Activated CD4-positive, alpha-beta T cell treated with anti-CD3 and anti-CD28 coated beads, Interleukin-2, Interleukin-6, amounts not matched to agents 100 ng/mL and 50 ng/mL, durations not matched to agents 16 hours and 8 hours (primary cell): ENCODE measurements at places on chromosomes 2 and 18.

DNA sequence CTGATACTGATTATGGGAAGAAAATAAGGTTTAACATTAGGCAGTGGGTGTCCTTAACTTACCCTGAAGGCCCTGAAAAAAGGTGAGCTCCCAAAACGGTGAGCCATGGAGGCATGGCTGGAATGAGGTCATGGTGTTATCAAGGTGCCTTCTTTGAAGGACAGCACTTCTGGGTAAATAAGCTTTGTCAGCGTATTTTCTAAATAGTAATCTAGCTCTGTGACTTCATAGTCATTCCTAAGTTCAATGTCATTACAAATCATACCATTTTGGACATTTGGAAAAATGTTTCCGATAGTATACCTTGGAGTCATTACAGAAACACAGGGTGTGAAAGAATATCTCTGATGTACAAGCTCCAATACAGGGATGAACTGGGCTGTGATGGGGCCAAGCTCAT is 35.2 kb upstream of the CNGA3 start:
- DNase-seq: no peak

DNA sequence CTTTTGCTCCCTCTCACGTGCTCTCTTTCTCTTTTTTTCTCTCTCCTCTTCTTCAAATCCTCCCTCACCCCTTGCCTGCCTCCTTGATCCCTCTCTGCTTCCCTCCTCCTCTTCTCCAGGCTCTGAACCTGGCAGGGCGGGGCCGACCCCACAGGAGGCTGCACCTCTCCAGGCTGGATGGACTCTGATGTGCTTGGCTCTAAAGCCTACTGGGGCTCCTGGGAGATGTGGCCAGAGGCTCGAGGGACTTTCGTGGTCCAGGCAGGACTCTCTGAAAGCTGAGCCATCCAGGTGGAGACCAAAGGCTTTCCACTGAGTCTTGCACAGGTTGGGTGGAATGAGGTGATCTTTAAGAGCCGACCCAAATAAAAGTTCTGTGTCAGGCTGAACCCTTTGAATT is 25.4 kb downstream of the DYSF start:
- DNase-seq: no peak

GRCh38 chr2:165634855-165635254 is 159.2 kb downstream of the GALNT3 start:
- no peak for DNase-seq

DNA sequence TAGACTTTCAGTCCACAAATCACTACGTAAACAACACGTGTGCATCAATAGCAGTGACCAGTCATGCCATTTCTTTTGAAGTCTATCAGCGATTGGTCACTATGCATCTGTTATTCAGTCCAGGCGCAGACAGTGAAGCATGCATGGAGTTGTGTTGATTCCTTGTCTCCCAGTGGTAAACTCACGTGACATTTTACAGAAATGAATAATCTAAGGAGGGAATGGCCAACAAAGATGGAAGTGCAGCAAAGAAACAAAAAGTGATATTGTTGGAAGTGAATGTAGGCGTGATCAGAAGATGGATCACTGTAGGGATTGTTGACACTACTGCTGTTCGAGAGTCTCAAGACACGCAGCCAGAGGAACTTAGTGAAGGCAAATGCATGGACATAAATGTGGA is 317.8 kb upstream of the MGAT5 start:
- no peak for DNase-seq

- no peak for DNase-seq
These were observed 17.0 kb downstream of the VRK2 start for GRCh38 chr2:58063641-58064040.

DNA sequence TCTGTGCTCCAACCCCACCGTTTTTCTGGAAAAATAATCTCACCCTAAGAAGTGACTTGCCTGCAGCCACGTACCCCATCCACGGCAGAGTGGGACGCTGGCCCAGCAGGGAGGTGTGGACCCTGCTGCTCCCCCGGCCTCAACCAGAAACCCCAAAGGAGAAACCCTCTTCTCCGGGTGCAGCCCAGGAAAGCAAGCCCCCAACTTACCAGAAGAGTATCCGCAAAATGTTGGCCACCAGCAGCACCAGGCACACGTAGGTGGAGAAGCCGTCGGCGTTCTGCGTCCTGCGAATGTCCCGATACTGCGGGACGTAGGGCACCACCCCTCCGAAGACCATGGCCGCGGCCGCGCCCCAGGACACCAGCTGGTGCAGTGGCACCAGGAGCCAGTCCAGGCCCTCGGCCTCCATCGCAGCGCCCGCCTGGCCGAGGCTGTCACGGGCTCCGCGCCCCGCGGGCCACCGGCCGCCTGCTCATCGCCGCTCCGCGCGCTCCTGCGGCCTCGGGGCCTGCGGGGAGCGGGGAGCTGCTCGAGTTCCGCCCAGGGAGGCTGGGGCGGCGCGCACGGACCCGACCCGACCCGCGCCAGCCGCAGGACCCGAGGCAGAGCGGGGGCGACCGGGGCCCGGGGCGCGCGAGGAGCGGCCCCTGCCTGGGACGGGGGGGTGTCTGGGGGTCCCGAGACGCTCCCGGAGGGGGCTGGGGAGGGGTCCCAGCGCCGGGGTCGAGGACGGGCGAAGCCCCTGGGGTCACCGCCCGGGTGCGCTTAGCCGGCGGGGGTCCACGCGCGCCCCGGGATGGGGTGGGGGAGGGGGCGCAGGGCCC is 725 bp downstream of the SLC66A2 start:
- DNase-seq: peak; percentile 13

DNA sequence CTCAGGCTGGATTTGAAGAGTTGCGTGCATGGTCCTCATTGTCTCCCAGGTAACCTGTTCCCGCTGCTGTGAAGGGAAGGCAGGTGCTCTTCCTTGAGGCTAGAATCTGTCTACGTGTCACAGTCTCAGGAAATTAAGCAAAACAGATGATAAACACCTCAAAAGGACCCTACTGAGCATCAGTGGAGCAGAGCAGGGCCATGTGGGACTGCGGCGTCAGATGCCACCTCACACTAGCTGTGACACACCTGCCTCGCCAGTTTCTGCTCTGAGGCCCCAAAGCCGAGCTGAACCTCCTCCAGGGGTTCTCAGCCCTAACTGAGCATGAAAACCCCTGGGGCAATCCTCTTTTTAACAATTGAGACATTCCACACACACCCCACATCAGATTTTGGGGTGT is 2.0 kb downstream of the C2orf92 start:
- DNase-seq: no peak

- DNase-seq: no peak
These were observed 460.5 kb upstream of the RAB6C start for GRCh38 chr2:129518937-129519336.

DNA sequence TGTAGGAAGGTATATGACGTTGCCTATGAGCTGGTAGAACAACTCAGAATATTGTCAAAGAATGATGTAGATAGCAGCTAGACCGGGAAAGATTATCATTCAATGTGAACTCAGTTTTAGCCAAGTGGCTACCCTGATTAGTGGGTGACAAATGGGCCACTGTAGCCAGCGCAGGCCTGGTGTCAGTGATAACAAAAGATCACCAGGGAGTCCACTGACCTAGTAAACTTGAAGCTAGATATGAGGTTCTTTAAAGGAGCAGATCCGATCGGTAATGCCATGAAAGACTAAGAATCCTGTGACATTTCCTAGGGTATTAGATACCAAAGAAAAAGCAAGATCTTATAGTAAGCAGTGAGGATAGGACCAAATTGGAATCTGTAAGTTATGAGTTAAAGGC is 180.9 kb downstream of the GCA start:
- DNase-seq: no peak

- no peak for DNase-seq
These were observed 51.0 kb downstream of the TTC27 start for GRCh38 chr2:32678825-32679224.

- DNase-seq: no peak
These were observed 300.8 kb downstream of the CNTNAP5 start for GRCh38 chr2:124325667-124326440.

DNA sequence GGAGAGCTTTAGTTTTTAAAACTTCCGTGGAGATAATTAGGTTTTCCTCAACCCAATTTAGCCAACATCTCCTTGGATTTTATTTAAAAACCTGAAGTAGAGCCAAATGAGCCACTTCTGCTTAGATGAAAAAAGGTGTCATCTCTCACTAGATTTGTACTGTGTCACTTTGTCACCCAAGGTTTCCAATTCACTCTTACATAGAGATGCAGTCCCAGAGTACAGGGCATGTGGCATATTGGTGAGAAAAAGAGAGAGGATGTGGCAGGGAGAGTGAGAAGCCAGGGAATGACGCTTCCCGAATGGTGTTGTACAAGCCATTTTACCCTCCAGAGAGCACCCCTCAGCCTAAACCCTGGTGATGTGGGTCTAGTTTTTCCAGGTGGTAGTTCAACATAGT is 44.4 kb upstream of the CTLA4 start:
- no peak for DNase-seq

DNA sequence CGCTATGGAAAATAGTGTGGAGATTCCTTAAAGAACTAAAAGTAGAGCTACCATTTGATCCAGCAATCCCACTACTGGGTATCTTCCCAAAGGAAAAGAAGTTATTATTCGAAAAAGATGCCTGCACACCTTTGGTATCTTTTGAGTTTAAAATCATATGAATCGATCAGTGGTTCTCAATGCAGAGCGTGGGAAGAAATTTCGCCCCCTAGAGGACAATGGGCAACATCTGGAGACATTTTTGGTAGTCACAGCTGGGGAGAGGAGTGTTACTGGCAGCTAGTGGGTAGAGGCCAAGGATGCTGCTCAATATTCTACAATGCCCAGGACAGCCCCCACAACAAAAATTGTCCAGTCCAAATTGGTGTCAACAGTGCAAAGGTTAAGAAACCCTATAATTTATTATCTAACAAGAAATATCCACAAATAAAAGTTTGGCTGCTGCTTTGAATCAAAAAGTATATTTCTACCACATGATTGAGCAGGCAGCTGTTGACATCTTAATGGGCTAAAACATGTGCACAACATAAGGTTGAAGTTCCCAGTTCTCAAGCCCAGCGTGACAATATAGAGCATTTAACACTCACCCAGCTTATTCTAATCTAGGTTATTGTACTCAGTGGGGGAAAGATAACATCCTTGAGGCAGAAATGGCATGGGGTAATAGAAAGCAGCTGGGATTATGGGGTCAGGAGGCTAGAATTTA is 425.7 kb downstream of the LRATD1 start:
- DNase-seq: peak; percentile 50

GRCh38 chr2:95530734-95531133 is 46.2 kb upstream of the TRIM43B start:
- DNase-seq: peak; percentile 82

GRCh38 chr2:1788478-1788959 is 44.2 kb upstream of the PXDN start:
- no peak for DNase-seq
